ENCODE measurements at places on chromosomes 11 and 22.

GRCh38 chr11:96228473-96228891 is 114.5 kb downstream of the MAML2 start:
- peak; percentile 93 for DNase-seq

- DNase-seq, result no peak
Measured at GRCh38 chr22:25125693-25126357, 73.8 kb upstream of the CRYBB3 start.

DNA sequence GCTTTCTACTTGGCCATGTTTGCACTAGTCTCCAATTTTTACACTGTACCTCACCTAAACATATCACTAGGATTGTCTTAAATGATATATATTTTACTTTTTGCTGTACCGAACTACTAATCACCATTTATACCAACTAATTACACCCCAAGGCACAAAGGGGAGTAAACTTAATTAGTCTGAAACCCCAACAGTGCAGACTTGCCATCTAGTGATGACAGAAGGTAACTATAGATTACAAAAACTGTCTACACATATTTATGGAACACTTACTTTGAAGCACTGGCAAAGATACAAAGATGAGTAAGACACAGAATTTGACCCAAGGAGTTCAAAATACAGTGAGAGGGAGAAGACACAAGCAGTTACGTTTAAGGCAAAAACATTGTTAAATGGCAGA is 139.7 kb downstream of the CNTN5 start:
- DNase-seq, result no peak

GRCh38 chr11:46006418-46007070 is 84.1 kb downstream of the LARGE2 start:
- DNase-seq, result peak; percentile 55

DNA sequence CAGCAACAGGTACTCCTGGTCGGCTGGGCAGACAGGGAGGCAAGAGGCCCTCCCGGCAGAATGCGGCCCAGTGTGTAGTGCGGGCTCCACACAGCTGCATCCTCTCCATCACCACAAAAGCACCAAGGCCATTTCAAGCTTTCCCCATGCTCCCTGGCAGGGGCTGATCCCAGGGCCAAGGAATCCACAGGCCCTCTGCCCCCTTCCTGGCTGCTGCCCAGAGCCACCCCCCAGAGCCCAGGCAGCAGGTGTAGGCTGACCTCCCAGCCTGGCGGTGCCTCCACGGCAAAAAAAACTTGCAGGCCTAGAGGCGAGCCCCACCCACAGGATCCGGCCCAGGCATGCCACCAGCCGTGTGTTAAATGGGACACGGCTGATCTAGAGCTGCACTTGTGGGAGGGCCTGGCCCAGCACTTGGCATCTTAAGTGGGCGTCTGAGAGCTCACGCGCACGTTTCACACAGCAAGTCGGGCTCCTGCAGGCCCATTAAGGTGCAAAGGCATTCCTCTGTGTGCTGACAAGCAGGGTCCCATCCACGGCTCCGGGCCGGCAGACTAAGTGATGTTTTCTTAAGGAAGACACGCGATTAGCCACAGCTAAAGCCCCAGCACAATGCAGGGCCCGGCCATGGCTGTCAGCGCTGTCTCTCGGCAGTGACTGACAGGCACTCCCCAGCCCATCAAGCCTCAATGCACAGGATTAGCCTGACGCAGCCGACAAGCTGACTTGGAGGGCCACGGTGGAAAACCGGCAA is 19.8 kb upstream of the GNB1L start:
- DNase-seq, result no peak

GRCh38 chr11:12958986-12959385 is 50.1 kb upstream of the RASSF10 start:
- no peak for DNase-seq

DNA sequence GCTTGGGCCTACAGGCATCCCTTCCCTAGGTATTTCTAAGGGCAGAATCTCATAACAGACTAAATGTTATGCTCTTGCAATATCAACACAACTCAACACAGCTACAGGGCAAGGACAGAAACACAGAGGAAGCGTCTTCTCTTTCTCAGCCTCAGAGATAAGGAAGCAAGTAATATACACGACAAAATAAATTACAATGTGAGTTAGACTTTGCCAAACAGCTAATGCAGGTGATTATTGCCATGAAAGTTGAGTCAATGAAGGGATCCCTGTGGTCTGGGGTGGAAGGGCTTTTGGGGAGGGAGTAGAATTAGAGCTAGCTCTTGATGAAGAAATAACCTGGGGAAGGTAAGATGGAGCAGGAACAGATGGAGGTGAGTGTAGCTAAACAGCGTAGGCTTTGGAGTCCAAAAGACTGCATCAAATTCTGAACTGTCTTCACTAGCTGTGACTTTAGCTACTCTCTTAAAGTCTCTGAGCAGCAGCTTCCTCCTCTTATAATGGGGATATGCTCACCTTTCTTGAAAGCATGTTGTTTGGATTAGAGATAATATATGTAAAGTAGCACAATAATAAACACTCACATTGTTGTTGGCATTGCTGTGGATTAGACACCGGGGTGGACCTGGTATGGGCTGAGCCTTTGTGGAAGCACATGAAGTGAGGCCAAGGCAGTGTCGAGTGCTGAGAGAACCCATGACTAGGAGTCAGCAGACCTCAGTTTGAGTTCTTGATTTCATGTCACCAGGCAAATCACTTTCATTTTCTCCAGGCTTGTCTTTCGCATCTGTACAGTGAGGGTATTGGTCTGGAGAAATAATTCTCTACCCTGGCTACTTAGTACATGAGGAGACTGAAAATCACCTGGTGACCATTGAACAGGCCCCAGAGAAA is 41.0 kb upstream of the AQP11 start:
- no peak for DNase-seq

- no peak for DNase-seq
Measured at GRCh38 chr11:95570845-95571244, 218.7 kb downstream of the FAM76B start.

GRCh38 chr11:83649528-83649855 is 363.3 kb upstream of the CCDC90B start:
- no peak for DNase-seq

Data from HT1080 (cell line).